Cardiac muscle cell (in vitro differentiated cells and primary cell): ENCODE measurements at places on chromosomes 13 and 19. TPM values are rescaled to one million over a fixed set of nuclear protein-coding genes. Genes with fewer than 3 reads are reported as not detected.

DNA sequence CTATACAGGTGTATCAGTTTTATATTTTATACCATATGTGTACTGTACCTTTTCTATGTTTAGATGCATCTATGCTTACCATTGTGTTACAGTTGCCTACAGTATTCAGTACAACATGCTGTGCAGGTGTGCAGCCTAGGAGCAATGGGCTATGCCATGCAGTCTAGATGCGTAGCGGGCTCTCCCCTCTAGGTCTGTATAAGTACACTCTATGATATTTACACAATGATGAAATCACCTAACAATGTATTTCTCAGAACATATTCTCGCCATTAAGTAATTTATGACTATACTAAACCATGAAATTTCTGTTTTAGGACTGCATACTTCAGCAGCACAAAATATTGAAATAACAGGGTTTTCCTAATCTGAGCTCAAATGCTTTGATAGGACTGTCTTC is 179.6 kb downstream of the RFC3 start:
- H3K36me3 ChIP-seq, result no peaks in the 10 kb centered on the region
- peaks cover 15% of the 10 kb centered on the region for H3K4me1 ChIP-seq
- no peaks in the 10 kb centered on the region for H3K27me3 ChIP-seq
- H3K4me3 ChIP-seq, result no peak overlapping the region

DNA sequence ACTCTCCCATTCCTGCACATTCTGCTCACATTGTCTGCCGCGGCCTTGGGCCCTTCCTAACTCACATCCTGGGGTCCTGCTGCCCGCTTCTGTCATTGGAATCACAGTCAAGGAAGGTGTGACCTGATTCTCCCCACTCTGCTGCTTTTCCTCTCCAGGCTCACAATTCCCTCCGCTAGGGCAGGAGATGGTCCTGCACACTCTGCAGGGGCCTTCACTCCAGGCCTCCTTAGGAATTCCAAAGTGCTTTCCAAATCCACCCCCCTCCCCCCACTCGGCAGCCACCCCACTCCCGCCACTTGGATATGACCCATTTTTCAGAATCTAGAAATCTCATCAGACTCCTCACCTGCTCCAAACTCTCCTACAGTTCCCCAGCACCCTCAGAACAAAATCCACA is 3.1 kb upstream of the SLC5A5 start:
- H3K4me3 ChIP-seq, result no peak overlapping the region
- peaks cover 31% of the 10 kb centered on the region for H3K27me3 ChIP-seq
- H3K27ac ChIP-seq, result no peak overlapping the region
- no peak for DNase-seq

GRCh38 chr19:6732803-6733337 is 4.5 kb downstream of the GPR108 start:
- no peak for DNase-seq
- H3K27me3 ChIP-seq, result no peaks in the 10 kb centered on the region
- H3K4me1 ChIP-seq, result peaks cover 6% of the 10 kb centered on the region
- no peak overlapping the region for H3K4me3 ChIP-seq
- H3K27ac ChIP-seq, result no peak overlapping the region
- no peaks in the 10 kb centered on the region for H3K36me3 ChIP-seq

DNA sequence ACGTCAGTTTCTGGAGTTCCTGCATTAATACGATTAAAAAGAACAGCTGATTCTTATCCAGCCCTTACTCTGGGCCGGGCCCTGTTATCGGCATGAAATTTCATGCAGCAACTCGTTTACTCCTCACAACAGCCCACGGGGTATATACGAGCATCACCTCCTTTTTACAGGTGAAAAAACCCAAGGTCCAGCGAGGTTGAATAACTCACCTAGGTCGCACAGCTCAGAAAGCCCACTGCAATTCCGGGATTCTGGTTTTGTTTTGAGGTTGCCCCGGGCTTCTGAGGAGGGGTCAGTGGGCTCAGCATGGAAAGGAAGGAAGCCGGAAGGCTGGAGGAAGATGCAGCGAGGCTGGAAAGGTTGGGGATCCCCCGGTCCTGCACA is 577 bp upstream of the ACP7 start:
- DNase-seq, result no peak
- no peaks in the 10 kb centered on the region for H3K4me1 ChIP-seq
- no peak overlapping the region for H3K4me3 ChIP-seq
- no peak overlapping the region for H3K27ac ChIP-seq
- peaks cover 98% of the 10 kb centered on the region for H3K27me3 ChIP-seq
- no peaks in the 10 kb centered on the region for H3K36me3 ChIP-seq

Gene C19orf44
- 5.8 and 9.2 TPM in 2 replicates for total RNA-seq

Gene ZNF526
- 8.8 and 13.0 TPM in 2 replicates for total RNA-seq

DNA sequence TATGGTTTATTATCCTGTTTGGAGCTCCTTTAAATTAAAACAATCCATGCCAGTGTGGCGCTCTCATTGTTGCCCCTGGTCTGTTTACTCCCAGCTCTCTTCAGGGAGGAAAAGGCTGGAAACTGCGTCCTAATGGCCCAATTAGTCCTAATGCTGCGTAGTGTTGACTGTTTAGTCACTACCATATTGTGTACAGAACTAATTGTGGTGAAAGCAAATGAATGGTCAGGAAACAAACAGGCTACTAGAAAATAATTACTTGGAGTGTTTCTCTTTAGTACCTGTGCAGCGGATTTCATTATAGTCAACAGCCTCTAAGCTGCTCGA is 54.5 kb upstream of the MTIF3 start:
- H3K4me3 ChIP-seq, result no peak overlapping the region

DNA sequence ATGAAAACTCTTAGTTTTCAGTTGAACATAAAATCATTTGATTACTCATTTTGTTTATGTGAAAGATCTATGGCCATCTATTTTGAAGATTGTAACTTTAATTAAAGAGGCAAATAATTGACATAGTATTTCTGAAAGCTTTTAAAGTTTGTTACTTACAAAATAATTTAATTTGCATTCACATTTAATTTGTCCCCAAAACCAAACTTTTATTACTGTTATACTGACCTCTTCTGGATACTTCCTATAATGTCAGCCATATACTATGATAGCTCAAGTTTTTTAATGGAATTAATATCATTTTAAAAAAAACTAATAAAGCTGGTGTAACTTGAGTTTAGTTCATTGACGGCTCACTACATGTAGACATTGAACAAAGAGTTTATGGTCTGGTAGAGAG is 4.9 kb upstream of the SGCG start:
- DNase-seq, result no peak
- H3K4me1 ChIP-seq, result no peaks in the 10 kb centered on the region
- H3K27me3 ChIP-seq, result no peaks in the 10 kb centered on the region
- H3K27ac ChIP-seq, result no peak overlapping the region
- no peak overlapping the region for H3K4me3 ChIP-seq
- H3K36me3 ChIP-seq, result no peaks in the 10 kb centered on the region

GRCh38 chr19:58229255-58229639 is 533 bp downstream of the ZNF544 start:
- H3K27me3 ChIP-seq, result no peaks in the 10 kb centered on the region
- H3K4me1 ChIP-seq, result peaks cover 5% of the 10 kb centered on the region
- peak; percentile 36 for DNase-seq
- H3K36me3 ChIP-seq, result peaks cover 30% of the 10 kb centered on the region
- H3K27ac ChIP-seq, result peak overlapping the region; percentile 84

GRCh38 chr13:21595546-21595822 is 8.5 kb downstream of the MICU2 start:
- H3K27ac ChIP-seq, result peak overlapping the region; percentile 48
- H3K4me1 ChIP-seq, result no peaks in the 10 kb centered on the region
- H3K4me3 ChIP-seq, result no peak overlapping the region
- DNase-seq, result no peak
- no peaks in the 10 kb centered on the region for H3K27me3 ChIP-seq
- no peaks in the 10 kb centered on the region for H3K36me3 ChIP-seq

- H3K4me3 ChIP-seq, result no peak overlapping the region
- peaks cover 6% of the 10 kb centered on the region for H3K4me1 ChIP-seq
- H3K27ac ChIP-seq, result peak overlapping the region; percentile 43
- DNase-seq, result peak; percentile 83
- no peaks in the 10 kb centered on the region for H3K36me3 ChIP-seq
Observed at GRCh38 chr19:6238643-6239281, 41.0 kb downstream of the MLLT1 start.
